ENCODE measurements at places on chromosomes 7 and 10. TPM values are rescaled to one million over a fixed set of nuclear protein-coding genes. Genes with fewer than 3 reads are reported as not detected.
A peak's percentile ranks its signal among the peaks of the same experiment; 100 is the strongest.

OAT gene
- total RNA-seq, result 35.0 TPM

- no peak for DNase-seq
- peaks cover 6% of the 10 kb centered on the region for H3K27me3 ChIP-seq
- no peak overlapping the region for H3K4me3 ChIP-seq
- H3K36me3 ChIP-seq, result no peaks in the 10 kb centered on the region
- peaks cover 15% of the 10 kb centered on the region for H3K4me1 ChIP-seq
- no peak overlapping the region for H3K27ac ChIP-seq
Observed at GRCh38 chr10:114715171-114715670, 57.1 kb upstream of the ABLIM1 start.

GRCh38 chr10:73876157-73876556 lies 1.8 kb upstream of the CAMK2G start:
- H3K27me3 ChIP-seq, result peaks cover 38% of the 10 kb centered on the region
- H3K4me1 ChIP-seq, result peaks cover 17% of the 10 kb centered on the region
- H3K27ac ChIP-seq, result no peak overlapping the region
- peak overlapping the region; percentile 54 for H3K4me3 ChIP-seq
- DNase-seq, result no peak

COL17A1 gene
- total RNA-seq, result 0.86 TPM

- peaks cover 51% of the 10 kb centered on the region for H3K27me3 ChIP-seq
- no peak overlapping the region for H3K27ac ChIP-seq
- DNase-seq, result no peak
- no peaks in the 10 kb centered on the region for H3K36me3 ChIP-seq
Observed at GRCh38 chr7:151806952-151807775, 69.8 kb downstream of the PRKAG2 start.

DNA sequence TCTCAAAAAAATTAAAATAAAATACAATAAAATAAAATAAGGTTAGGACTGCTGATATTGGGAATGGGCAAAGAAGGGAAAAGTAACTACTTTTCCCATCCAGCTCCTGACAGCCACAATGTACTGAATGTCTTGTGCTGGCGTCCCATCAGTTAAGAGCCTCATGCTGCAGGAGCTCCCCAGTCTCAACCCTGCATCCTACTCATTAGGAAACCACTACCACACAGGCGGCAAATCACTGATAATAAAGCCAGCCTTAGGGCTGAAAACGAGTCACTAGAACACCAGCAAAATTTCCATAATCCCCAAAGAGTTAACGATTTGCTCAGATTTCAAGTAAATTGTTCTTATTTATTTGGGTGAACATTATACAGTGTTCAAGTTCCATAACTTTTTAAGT lies 4.3 kb downstream of the YWHAG start:
- peaks cover 21% of the 10 kb centered on the region for H3K4me1 ChIP-seq
- no peak overlapping the region for H3K4me3 ChIP-seq
- peaks cover 40% of the 10 kb centered on the region for H3K36me3 ChIP-seq

DNA sequence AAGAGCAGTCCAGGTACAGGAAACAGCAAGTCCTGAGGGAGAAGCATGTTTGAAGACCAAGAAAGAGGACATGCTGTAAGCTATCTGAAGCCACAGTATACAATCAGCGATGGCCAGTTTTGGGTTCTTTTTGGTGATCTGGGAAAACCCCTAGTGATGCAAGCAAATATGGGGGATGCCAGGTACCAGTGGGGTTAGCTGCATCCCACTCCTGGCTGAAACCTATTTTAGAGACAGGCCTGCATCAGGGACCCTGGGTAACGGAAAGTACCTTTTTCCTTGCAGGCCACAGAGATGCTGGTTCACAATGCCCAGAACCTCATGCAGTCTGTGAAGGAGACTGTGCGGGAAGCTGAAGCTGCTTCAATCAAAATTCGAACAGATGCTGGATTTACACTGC lies 32.9 kb downstream of the AP3M1 start:
- DNase-seq, result no peak
- peak overlapping the region; percentile 73 for H3K27ac ChIP-seq
- no peaks in the 10 kb centered on the region for H3K4me1 ChIP-seq
- peaks cover 36% of the 10 kb centered on the region for H3K36me3 ChIP-seq
- no peaks in the 10 kb centered on the region for H3K27me3 ChIP-seq
- no peak overlapping the region for H3K4me3 ChIP-seq

TMEM178B gene
- total RNA-seq, result 2.3 TPM

CPVL gene
- total RNA-seq, result 22.1 TPM

GRCh38 chr10:370449-370825 lies 235.2 kb downstream of the ZMYND11 start:
- DNase-seq, result no peak
- H3K36me3 ChIP-seq, result peaks cover 20% of the 10 kb centered on the region
- H3K4me3 ChIP-seq, result no peak overlapping the region
- H3K4me1 ChIP-seq, result peaks cover 16% of the 10 kb centered on the region

- no peak overlapping the region for H3K27ac ChIP-seq
- DNase-seq, result peak; percentile 97
- peaks cover 7% of the 10 kb centered on the region for H3K4me1 ChIP-seq
Observed at GRCh38 chr7:100965723-100966541, 3.4 kb upstream of the MUC12 start.

DNA sequence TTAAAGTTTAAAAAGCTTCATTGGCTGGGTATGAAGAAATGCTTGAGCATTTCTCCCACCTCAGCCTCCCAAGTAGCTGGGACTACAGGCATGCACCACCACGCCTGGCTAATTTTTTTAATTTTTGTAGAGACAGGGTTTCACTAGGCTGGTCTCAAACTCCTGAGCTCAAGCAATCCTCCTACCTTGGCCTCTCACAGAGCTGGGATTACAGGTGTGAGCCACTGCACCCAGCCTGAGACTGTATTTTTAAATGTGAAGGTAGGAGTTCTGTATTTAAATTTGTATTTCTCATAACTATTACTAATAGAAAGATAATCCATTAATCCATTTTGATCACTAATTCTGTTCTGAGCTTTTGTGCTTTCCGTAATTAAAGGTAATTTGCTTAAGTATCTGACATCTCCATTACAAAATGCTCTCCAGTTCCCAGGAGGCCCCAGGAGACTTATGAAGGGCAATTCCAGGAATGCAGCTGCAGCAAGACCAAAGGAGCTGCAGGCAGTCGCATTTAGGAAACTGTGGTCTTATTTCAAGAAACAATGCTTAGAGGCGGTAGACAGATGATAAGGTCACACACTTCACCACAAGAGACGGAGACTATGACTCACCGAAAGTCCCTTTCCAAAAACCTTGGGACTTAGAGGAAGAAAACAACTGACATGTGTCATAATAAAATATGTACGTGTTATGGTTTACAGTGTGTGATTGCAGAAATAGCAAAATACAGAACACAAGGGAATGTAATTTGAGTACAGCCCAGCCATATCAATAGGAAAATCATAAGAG lies 23.3 kb downstream of the YAE1 start:
- H3K27me3 ChIP-seq, result no peaks in the 10 kb centered on the region
- H3K4me1 ChIP-seq, result no peaks in the 10 kb centered on the region
- H3K27ac ChIP-seq, result no peak overlapping the region
- no peaks in the 10 kb centered on the region for H3K36me3 ChIP-seq

DNA sequence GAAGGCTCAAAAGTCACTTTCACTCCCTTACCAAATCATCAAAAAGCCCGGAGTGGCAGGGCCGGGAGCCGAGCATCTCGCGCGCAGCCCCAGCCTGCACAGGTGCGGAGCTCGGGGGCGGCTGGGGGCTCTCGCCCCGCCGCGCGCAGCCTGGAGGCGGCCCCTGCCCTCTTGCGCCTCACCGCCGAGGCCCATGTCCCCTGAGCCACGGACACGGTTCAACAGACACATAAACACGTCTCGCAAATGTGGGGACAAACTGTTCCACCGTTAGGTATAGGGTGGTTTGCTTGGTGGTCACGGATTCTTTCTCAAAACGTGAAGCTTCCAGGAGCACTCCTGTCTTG lies 700 bp downstream of the GSAP start:
- peak overlapping the region; percentile 69 for H3K4me3 ChIP-seq
- peak overlapping the region; percentile 69 for H3K27ac ChIP-seq
- peaks cover 22% of the 10 kb centered on the region for H3K27me3 ChIP-seq
- peaks cover 3% of the 10 kb centered on the region for H3K4me1 ChIP-seq
- no peak for DNase-seq

DGKI gene
- 0.91 TPM for total RNA-seq

GRCh38 chr10:44300666-44301649 lies 83.9 kb downstream of the CXCL12 start:
- no peak overlapping the region for H3K4me3 ChIP-seq
- DNase-seq, result no peak
- peaks cover 11% of the 10 kb centered on the region for H3K27me3 ChIP-seq
- no peaks in the 10 kb centered on the region for H3K36me3 ChIP-seq
- no peak overlapping the region for H3K27ac ChIP-seq

DNA sequence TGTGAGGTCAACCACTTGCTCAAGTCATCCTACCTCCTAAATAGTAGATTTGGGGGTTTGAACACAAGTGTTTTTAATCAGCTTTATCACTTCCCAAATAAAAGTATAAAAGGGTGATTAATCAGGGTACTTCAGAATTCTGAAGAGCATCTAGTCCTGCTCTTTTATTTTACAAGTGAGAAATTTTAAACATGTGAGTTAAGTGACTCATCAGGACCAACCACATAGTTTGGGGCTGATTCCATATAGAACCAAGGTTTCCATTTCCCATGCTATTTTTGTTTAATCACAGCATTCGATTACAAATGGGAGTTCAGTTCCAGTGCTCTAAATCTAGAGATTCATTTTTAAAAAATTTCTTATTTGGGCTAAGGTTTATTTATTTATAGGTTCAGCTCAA lies 113.4 kb downstream of the GPR158 start:
- no peak overlapping the region for H3K4me3 ChIP-seq
- no peaks in the 10 kb centered on the region for H3K27me3 ChIP-seq
- H3K36me3 ChIP-seq, result no peaks in the 10 kb centered on the region
- peaks cover 3% of the 10 kb centered on the region for H3K4me1 ChIP-seq

DNA sequence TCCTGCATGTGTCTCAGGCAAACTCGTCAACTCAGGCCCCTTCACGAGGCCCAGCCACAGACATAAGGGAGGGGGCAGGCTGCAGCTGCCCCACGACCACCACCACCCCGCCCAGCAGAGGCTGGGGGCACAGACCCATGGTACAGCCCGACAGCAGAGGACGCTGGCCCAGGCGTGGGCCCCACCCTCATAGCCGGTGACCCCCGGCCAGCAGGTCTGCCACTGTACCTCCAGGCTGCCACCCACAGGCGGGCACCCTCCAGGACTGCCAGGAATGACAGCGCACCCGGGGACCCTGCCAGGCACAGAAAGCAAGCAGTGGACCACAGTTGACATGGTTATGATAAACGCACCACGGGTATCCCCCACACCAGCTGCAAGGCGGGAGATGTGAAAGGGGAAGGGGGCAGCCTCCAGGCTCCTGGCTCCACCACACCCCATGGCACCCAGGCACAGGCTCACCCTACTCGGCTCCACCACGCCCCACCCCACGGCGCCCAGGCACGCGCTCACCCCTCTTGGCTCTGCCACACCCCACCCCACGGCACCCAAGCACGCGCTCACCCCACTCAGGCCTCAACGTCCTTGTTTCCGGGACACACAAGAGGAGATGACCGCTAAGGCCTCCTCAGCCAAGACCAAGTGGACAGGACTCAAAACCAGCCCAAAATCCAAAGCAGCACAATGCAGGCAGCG lies 135.9 kb downstream of the MAD1L1 start:
- no peak for DNase-seq
- no peak overlapping the region for H3K4me3 ChIP-seq
- peaks cover 15% of the 10 kb centered on the region for H3K4me1 ChIP-seq
- H3K27ac ChIP-seq, result no peak overlapping the region

POM121L12 gene
- total RNA-seq, result not detected

SEMA3E gene
- 1.1 TPM for total RNA-seq
